Omental fat pad (tissue), 4 donors: ENCODE measurements at places on chromosomes 2 and 18. TPM values are rescaled to one million over a fixed set of nuclear protein-coding genes. Genes with fewer than 3 reads are reported as not detected.

- no peak for DNase-seq
Observed at GRCh38 chr18:69558052-69558451, 157.4 kb downstream of the DOK6 start.

DNA sequence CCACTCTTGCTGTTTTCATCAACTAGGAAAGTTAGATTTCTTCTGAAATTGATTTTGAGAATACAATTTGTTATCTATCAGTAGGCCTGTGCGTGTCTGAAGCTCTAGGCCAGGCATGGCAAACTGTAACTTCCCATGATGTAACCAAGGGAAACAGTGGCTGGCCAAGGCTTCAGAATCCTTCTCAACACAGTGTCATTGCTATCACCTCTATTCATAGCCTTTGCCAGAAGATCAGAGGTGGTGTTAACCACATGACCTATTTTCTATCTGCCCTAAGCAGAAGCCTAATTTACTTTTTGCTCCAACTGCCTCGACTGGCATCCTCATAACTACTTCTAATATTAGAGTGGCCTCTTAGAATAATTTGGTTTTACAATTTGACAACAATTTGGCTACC lies 2.5 kb downstream of the ITGB6 start:
- no peak for DNase-seq

GRCh38 chr2:147232225-147232669 lies 612.6 kb upstream of the ACVR2A start:
- no peak for DNase-seq

GRCh38 chr18:33751613-33752221 lies 173.7 kb downstream of the ASXL3 start:
- DNase-seq = no peak

DNA sequence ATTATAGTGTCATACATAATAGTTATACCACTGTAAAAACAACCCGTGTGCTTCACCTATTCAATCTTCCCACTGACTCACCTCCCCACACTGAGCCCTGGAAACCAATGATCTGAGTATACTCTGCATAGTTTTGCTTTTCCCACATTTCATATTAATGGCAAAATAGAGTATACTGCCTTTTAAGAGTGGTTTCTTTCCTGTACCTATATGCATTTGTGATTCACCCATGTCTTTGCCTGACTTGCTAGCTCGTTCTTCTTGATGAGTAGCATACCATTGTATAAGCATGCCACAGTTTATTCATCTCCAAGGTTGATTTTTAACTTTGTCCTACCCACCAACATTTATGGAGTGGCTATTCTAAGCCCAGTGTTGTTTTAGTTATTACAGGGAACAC lies 686.4 kb downstream of the PLCL1 start:
- no peak for DNase-seq

DNA sequence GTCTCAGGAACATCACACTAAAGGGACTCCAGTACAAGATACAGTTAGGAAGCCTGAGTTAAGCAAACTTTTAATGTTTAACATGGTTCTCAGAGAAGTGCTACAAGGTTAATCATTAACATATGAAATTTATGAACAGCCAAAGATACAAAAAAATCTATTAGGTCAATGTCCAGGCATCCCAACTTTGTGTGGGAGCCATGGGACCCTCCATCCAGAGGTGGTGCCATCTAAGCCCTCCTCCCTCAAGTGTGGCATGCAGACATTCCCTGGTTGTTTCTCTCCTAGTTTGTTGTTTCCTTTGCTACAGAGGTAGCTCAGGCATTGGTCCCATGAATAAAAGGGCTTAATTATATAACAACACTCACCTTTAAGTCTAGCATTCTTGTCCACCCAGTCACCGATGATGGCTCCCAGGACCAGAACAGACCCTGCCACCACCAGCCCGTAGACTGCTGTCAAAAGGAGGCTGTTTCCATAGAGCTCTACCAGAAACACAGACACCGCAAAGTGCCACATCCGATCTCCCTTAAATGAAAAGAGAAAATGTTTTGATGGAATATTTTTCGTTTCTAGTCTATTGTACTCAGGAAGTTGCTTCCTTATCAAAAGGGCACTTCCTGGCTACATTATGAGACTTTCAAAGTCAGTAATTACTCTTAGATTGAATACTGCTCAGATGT lies 5.7 kb downstream of the SLC40A1 start:
- DNase-seq = no peak

GRCh38 chr2:120368086-120368485 lies 22.1 kb downstream of the INHBB start:
- DNase-seq = no peak

FN1 gene
- 167 TPM for total RNA-seq

EFR3B gene
- 2.2 TPM for total RNA-seq
